ENCODE measurements at places on chromosomes 7 and 10.
A peak's percentile ranks its signal among the peaks of the same experiment; 100 is the strongest.

GRCh38 chr7:91941450-91941849 lies 788 bp downstream of the AKAP9 start:
- DNase-seq, result peak; percentile 49

DNA sequence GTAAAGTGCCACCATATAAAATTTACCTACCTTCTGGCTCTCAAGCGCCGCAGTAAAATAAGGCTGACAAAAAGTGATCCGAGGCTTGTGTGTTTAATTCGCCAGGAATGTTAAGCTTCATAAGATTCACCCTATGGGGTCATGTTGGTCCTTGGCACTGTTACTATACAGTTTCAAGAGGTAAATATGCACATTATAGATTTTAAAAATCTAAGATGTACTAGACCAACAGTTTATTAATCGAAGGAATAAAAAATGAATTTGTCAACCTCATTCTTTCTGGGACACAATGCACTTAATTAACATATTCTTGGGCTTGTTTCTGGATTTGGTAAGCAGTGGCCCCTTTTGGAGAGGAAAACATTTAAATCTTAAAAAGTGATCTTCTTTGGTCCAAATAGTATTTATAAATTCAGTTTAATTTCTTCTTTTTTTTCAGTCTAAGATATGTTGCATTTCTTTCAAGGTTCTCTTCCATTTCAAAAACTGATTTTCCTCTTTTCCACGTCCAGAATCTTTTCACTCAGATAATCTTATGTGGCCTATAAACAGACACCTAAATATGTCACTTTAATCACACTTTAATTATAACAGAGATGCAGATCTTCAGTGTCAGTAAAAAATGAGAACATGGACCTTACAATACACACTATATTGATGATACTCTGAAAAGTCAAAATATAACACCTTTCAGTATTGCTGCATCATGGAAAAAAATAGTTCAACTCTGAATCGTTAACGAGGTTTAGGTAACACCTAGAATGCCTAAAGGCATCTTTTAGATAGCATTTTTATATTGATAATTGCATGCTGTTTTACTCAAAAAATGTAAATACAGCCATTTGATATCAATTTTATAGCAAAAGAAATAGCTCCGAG lies 3.8 kb upstream of the SKIDA1 start:
- DNase-seq, result no peak

DNA sequence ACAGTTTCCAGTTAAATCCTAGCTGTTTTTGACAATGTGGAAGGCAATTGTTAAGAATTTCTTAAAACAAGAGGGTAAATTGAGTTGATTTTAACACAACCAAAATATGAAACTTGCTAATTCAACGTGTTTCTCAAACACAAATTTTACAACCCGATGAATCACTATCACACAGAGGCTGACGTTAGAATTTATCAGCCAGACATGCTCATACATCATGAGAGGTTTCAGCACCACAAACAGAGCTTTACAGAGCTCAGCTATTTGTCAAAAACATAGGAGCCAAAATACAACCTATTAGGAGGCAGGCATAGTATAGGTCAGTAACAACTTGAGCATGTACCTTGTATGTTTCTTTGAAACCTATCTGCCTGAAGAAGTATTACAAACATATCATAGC lies 36.1 kb downstream of the LRRN3 start:
- DNase-seq, result no peak

- DNase-seq, result no peak
Measured at GRCh38 chr7:28075674-28076358, 104.8 kb downstream of the JAZF1 start.

- DNase-seq, result no peak
Measured at GRCh38 chr10:75223507-75223906, 12.2 kb downstream of the COMTD1 start.

DNA sequence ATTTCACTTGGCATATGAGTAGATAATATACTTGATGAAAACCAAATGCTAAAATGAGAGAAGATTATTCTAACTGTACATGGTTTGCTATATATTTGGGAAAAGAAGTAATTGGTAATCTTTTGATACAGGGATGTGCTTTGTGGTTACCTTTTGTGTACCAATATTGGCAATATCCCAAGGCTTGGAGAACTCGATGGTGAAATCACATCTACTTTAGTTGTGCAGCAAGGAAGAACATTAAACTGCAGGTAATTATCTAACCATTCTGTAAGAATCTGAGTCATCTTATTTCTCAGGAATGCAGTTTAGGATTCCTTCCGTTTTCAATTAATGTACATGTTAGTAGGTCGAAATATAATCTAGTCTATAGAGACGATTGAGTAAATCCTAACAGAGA lies 64.1 kb downstream of the SRI start:
- DNase-seq, result no peak

DNA sequence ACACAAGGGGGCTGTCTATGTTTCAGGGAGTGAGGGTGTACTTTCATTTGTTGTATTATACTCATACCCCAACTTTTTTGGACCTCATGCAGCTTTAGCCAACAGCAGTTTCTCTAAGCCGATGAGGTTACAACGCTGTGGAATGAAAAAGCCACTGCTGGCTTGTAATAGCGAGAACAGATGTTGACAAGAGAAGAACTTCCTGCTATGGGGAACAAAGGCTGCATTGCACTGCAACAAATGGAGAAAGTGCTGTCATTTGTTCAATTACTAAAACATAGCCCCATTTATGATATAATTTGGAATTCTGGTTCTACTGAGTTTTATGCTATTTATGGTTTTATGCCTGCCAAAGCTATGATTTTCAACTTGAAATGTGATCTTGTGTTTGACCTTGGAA lies 104.2 kb upstream of the TMEM72 start:
- DNase-seq, result no peak

DNA sequence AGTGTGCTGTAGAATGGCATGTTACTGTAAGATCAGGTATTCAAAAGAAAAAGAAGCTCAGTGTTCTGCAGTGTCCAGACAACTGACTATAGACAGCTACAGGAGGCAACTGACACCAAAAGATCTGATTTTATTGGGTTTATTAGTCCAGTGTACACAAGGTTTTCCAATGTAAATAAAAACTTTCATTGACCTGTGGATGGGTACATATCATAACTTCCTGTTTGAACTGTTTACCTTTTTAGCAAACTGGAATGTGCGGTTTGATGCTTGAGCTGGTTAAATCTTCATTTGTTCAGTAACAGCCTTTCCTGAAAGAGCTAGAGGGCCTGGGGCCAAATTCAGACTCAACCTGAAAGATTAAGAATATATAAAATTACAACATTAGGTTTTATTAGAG lies 172.6 kb upstream of the SP8 start:
- no peak for DNase-seq

GRCh38 chr7:151652111-151652510 lies 132.4 kb upstream of the RHEB start:
- no peak for DNase-seq

DNA sequence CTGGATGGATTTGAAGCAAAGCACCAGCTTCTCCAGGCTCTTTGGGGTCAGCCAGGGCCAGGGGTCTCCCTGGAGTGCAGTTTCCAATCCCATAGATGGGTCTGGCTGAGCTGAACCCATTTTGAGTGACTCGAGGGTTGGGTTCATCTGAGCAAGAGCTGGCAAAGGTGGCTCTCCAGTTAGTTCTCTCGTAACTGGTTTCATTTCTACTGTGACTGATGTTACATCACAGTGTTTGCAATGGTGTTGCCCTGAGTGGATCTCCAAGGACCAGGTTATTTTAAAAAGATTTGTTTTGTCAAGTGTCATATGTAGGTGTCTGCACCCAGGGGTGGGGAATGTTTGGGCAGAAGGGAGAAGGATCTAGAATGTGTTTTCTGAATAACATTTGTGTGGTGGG lies 14.2 kb downstream of the LEP start:
- DNase-seq, result no peak

- no peak for DNase-seq
Measured at GRCh38 chr10:116044801-116045248, 228.2 kb downstream of the GFRA1 start.

GRCh38 chr7:92177362-92177761 lies 1.6 kb downstream of the LRRD1 start:
- peak; percentile 2 for DNase-seq

- DNase-seq, result no peak
Measured at GRCh38 chr7:21361413-21362125, 66.3 kb upstream of the SP4 start.

DNA sequence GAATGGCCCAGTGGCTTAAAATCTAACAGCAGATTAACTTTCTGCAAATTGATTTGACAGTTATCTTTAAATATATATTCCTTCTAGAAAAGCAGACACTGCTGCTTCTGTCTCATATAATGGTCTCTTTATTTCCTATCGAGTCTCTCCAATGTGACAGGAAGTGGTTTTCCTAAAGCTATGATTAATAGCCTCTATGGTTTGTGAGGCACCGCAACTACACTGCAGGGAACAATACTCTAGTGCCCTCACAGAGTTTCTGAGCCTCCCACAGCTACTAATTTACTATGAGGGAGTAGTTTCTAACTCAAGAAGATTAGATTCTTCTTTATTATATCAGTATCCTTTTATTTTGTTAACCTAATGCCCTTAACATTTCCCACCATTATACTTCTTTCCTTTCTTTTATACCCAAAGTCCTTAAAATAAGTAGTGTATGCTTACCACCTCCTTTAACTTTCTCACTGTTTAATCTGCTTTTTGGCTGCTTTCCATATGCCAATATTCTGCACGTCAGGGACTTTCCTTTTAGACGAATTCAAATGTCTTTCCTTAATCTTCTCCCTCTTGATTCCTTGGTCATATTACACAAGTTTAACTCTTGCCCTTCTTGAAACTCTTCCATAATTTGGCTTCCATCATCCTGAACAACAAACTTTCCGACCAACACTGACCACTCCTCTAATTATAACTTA lies 23.8 kb upstream of the AHR start:
- DNase-seq, result no peak
